ENCODE measurements at places on chromosomes 3 and 15.

- DNase-seq: no peak
Measured at GRCh38 chr15:31150732-31151231, 49.3 kb upstream of the TRPM1 start.

DNA sequence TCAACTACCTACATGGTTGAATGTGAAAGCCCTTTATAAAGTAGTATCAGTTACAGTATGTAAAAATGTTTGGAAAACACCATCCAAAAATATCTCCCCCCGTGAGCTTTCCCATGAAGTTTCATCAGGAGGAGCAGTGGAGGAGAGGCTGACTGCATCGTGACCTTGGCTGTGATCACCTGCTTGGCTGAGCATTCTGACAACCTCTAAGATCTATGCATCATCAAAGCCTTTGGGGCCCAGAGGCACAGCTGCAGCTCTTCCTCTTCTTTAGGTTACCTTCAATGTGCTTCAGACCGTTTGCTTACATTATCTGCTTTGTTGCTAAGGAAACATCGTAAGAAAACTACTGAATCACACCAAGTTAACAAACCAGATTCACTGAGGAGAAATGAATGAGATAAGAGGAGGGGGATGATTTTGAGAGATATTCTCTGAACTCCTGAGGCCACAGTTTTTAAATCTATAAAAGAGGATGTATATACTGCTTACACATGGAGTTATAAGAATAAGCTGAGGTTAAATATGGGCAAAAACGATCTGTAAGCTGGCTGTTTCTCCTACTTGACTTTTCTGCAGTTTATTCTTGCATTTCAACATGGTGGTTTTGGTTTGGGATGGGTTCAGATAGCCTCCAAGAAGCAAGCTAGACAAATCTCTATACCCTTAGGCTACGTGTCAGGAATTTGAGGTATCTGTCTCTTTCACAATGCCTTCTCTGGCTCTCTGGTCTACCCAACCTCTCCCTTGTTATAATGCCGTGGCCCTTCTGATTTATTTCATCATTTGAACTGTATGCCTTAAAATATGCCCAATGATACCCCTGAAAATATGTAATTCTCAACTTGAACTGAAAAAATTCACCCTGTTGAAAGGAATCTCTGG is 4.0 kb downstream of the GCSAM start:
- peak; percentile 54 for DNase-seq

DNA sequence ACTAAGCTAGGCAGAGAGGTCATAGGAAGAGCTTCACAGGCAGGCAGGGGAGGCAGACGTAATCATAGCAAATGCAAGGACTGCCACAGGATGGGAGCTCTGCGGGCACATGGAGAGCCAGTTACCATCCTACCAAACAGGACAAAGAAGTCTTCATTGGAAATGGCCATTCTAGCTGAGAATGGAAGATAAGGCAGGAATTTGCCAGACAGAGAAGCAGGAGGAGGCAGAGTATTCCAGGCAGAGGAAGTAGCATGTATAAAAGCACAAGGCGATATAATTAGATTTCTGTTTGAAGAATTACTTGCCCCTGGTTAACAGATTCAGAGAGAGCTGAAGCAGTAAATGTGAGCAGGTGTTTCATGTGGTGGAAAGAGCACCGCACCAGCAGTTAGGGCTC is 3.5 kb upstream of the SEMA5B start:
- DNase-seq: no peak

GRCh38 chr3:11381563-11381962 is 109.4 kb downstream of the ATG7 start:
- no peak for DNase-seq

DNA sequence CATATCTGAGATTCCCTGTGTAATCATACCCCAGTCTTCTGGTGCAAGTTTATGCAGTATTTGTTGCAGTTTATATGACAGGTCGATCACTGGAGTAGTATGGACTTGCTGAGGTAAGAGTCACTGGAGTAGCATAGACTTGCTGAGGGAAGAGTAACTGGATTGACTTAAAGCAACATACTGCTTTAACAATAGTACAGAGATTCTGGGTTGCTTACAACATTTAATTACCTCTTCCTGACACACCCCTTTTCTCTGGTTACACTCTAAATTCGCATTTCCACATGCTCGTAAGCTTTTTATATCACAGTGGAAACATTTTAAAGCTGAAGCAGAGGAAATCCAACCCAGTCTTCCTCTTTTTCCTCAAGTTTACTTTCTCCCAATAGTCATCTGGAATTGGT is 11.8 kb downstream of the AAGAB start:
- no peak for DNase-seq

DNA sequence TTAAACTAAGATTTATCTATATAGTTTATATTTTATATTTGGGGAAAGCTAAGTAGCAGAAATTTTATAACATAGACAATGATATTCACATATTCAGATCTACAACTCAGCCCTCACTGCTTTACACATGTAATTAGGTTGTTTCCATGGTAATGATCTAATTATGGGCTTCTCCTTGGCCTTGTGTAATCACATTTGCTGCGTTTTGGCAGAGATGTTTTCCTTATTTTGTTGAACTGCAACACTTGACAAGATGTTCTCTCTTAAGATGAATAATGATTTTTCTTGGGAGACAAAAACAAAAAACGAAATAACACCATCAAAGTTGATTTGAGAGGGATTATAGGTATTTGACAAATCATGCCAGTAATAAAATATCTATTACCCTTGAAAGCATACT is 635.6 kb upstream of the TBL1XR1 start:
- no peak for DNase-seq

DNA sequence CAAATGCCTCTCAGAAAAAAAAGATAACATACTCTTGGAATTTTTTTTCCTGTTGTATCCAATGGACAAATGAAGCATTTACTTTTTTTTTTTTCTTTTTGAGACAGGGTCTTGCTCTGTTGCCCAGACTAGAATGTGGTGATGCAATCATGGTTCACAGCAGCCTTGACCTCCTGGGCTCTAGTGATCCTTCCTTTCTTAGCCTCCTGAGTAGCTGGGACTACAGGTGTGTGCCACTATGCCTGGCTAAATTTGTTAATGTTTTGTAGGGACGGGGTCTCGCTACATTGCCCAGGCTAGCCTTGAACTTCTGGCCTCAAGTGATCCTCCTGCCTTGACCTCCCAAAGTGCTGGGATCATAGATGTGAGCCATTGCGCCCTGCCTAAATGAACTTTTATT is 167.2 kb downstream of the ISL2 start:
- no peak for DNase-seq

DNA sequence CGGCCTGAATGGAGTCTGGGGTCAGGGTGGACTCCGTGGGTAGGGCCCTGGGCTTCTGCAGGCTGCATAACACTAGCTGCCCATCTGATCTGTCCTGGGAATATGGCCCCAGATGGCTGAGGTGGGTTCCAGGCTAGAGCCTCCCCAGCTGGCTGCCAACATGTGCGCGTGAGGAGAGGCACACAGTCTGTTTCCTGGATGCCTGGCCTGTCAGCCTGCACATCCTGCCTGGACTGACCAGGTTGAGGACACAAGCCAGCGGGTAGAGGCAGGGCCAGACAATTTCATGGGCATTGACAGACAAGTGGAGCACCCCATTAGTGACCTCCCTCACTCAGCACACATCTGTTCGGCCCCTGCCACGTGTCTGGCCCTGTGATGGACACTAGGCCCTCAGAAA is 29.8 kb upstream of the RPL29 start:
- no peak for DNase-seq

DNA sequence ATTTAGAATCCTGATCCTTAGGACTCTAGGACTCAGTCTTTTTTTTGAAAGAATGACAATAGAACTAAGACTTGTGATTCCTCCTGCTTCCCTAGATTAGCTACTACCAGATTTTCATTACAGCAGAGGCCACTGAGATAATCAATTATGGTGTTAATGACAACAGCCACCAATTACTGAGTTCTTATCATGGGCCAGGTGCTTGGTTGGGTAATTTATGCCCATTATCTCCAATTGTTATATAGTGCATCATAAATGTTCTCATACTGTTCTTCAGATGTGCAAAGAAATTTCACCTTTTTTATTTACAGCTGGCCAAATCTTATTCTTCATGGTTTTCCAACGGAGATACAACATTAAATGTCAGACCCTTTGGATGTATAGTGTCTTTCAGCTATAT is 162.9 kb upstream of the CMC1 start:
- DNase-seq: no peak

DNA sequence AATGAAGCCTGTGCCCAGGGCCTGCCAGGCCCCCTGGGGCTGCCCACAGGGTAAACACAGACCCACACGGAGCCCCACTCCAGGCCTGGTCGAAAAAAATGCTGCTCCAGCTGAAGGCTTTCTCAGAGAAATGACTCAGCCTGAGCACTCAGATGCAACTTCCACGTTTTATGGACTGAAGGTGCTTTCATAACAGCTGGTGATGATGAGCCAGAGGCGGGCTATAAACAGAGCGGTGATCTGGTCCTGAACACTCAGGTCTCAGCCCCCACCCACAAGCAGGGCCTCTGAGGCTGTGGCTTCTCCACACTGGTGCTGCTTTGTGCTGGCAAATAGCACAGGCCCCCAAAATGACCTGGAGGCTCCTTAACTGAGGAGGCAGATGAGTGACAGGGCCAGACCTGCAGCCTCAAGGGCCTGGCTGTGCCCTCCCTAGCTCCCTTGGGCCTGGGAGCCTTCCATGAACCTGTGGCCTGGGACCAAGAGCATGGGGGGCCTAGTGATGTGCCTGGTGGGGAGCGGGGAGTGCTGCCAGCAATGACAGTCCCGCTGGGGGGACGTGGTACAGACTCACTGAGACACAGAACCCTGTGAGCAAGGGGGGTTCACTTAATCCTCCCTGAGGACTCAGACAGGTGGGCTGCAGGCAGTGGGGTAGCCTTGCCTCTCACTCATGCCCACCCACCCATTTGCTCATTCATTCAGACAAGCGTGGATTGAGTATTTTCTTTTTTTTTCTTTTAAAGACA is 23.0 kb upstream of the FURIN start:
- no peak for DNase-seq

DNA sequence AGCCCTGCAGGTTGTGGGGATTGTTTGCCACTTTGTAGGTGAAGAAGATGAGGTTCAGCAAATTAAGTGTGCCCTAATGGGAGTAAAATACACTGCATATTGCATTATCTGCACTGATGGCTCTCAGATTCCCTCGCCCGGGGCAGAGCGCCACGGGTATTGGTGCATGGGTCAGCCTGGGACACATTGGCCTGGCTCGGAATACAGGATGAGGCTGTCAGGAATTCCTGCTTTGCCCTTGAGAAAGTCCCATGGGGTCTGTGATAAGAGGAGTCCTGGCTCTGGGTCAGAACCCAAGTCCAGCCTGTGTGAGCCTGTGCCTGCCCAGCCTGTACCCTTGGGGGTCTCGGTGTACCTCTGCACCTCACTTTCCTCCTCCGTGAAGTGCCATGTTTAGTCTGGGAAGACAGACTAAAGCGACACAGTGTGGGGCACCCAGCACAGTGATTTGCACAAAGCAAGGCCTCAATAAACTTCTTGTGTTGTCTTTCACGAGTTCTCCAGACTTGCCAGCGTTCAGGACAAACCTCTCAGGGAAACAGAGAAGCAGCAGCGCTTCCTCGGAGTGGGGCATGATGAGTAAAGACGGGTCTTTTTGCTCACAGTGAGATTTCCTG is 107.6 kb downstream of the LRRK1 start:
- no peak for DNase-seq
